Prostate gland (tissue), 2 donors: ENCODE measurements at places on chromosomes 11 and 22. TPM values are rescaled to one million over a fixed set of nuclear protein-coding genes. Genes with fewer than 3 reads are reported as not detected.

The HBB gene
- total RNA-seq: 9.5 TPM

The ACRV1 gene
- total RNA-seq: 10.8 TPM

The PRG3 gene
- total RNA-seq: not detected

The RFPL2 gene
- total RNA-seq: 23.7 TPM

The MYRF gene
- total RNA-seq: 0.77 TPM

The ANKRD13D gene
- total RNA-seq: 75.3 TPM

The KDM4D gene
- total RNA-seq: 9.9 TPM

The TREH gene
- total RNA-seq: 2.4 TPM

The TRIM49B gene
- not detected for total RNA-seq

The POU2AF1 gene
- total RNA-seq: 1.5 TPM

The KIRREL3 gene
- total RNA-seq: 0.28 TPM

The C11orf86 gene
- not detected for total RNA-seq

The SC5D gene
- total RNA-seq: 61.6 TPM

The KCNK7 gene
- total RNA-seq: 0.74 TPM

The PNPLA3 gene
- 0.14 TPM for total RNA-seq
